ENCODE measurements at places on chromosomes 12 and 14.

GRCh38 chr12:78181544-78182162, 351.0 kb downstream of the NAV3 start:
- H3K27ac ChIP-seq: no peak overlapping the region
- no peaks in the 10 kb centered on the region for H3K36me3 ChIP-seq
- peaks cover 2% of the 10 kb centered on the region for H3K4me1 ChIP-seq
- no peak for DNase-seq

DNA sequence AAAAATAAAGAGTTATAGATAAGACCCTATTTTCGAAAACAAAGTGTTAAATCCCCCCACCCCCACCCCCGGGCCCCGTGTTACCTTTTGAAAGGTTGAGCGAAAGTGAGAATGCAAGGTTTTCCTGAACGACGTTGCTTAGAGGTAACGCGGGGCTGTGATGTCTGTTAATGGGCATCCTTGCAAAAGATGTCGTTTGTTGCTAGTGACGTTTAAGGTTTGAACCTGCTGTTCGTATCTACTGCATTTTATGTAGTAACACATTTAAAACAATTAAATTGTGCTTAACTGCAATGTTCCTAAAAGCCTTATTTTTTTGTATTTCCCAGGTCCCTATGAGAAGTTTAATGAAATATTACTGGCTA, 1.2 kb downstream of the CPSF6 start:
- DNase-seq: peak; percentile 26
- peaks cover 35% of the 10 kb centered on the region for H3K36me3 ChIP-seq
- peaks cover 41% of the 10 kb centered on the region for H3K4me1 ChIP-seq
- no peaks in the 10 kb centered on the region for H3K27me3 ChIP-seq

DNA sequence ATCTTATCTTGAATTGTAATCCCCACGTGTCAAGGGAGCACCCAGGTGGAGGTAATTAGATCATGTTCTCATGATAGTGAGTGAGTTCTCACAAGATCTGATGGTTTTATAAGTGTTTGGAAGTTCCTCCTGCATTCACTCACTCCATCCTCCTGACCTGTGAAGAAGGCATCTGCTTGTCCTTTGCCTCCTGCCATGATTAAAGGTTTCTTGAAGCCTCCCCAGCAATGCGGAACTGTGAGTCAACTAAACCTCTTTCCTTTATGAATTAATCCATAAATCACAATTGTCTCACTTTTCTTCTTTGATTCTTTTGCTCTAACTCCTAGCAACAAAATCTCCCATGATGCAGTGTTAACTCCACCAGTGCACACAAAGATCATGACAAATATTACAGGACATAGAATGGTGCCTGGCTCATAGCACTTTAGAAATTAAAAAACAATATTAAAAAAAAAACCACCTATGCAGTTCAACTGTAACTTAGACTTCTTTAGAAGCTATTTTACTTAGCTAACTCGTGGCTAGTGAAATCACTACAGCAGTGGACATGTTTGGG, 37.6 kb upstream of the MGAT4C start:
- no peaks in the 10 kb centered on the region for H3K36me3 ChIP-seq
- H3K27ac ChIP-seq: no peak overlapping the region
- H3K4me3 ChIP-seq: no peak overlapping the region
- H3K4me1 ChIP-seq: no peaks in the 10 kb centered on the region
- DNase-seq: no peak
- H3K27me3 ChIP-seq: no peaks in the 10 kb centered on the region

DNA sequence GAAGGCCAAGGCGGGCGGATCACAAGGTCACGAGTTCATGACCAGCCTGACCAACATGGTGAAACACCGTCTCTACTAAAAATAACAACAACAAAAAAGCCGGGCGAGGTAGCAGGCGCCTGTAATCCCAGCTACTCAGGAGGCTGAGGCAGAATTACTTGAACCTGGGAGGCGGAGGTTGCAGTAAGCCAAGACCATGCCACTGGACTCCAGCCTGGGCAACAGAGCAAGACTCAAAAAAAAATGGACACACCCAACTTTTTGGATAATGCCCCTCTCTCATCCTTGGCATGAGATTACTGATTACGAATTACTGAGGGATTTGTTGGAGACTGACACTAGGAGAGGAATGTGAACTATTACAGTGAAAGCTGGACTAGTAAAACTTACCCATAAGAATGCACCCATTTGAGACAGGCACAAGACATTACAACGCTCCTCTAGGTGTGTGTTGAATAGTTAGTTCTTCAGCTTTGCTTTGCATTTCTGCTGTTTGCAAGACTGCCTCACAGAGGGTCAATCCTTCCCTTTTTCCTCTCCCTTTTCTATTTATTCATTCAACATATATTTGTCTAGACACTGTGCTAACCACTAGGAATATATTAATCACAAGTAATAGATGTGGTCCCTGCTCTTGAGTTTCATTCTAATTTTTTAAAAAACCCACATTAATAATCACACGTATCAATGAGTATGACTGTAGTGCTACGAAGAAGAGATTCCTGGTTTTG, 46.0 kb upstream of the OR5AU1 start:
- no peak overlapping the region for H3K4me3 ChIP-seq
- no peaks in the 10 kb centered on the region for H3K27me3 ChIP-seq
- peak overlapping the region; percentile 3 for H3K27ac ChIP-seq
- H3K4me1 ChIP-seq: peaks cover 7% of the 10 kb centered on the region
- no peak for DNase-seq

DNA sequence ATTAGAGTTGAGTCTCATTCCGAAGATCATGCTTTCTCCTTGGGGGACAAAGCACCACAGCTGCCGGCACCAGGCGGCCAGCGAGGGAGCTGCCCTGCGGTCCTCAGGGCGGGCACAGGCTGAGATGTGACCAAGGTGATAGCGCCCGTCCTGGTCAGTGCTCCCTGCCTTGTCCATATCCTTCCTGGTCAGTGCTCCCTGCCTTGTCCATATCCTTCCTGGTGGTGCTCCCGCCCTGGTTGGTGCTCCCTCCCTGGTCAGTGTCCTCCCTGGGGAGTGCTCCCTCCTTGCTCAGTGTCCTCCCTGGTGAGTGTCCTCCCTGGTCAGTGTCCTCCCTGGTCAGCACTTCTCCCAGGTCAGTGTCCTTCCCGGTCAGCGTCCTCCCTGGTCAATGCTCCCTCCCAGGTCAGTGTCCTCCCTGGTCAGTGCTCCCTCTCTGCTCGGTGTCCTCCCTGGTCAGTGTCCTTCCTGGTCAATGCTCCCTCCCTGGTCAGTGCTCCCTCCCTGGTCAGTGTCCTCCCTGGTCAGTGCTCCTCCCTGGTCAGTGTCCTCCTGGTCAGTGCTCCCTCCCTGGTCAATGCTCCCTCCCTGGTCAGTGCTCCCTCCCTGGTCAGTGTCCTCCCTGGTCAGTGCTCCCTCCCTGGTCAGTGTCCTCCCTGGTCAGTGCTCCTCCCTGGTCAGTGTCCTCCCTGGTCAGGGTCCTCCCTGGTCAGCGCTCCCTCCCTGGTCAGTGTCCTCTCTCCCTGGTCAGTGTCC, 92.2 kb downstream of the ADGRD1 start:
- no peaks in the 10 kb centered on the region for H3K27me3 ChIP-seq
- no peaks in the 10 kb centered on the region for H3K4me1 ChIP-seq
- H3K36me3 ChIP-seq: no peaks in the 10 kb centered on the region
- H3K4me3 ChIP-seq: no peak overlapping the region

DNA sequence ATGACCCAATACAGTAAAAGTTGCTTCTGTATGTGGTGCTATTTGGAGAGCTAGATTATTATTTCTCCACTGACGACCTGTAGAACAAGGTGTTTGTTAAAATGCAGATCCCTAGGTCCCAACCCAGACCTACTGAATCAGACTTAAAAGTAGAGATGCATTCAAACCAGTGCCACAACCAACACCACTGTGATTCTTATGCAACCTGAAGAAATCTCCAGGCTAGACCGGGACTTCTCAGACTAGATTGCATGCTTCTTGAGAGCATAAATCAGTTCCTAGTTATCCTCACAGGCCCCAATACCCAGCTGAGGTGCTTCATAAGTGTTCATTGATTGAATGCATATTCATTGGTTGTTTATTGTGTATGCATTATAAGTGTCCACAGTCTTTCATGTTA, 78.2 kb downstream of the SPTSSA start:
- no peak overlapping the region for H3K27ac ChIP-seq
- no peaks in the 10 kb centered on the region for H3K4me1 ChIP-seq
- no peak overlapping the region for H3K4me3 ChIP-seq
- no peaks in the 10 kb centered on the region for H3K36me3 ChIP-seq
- DNase-seq: no peak
- H3K27me3 ChIP-seq: no peaks in the 10 kb centered on the region

DNA sequence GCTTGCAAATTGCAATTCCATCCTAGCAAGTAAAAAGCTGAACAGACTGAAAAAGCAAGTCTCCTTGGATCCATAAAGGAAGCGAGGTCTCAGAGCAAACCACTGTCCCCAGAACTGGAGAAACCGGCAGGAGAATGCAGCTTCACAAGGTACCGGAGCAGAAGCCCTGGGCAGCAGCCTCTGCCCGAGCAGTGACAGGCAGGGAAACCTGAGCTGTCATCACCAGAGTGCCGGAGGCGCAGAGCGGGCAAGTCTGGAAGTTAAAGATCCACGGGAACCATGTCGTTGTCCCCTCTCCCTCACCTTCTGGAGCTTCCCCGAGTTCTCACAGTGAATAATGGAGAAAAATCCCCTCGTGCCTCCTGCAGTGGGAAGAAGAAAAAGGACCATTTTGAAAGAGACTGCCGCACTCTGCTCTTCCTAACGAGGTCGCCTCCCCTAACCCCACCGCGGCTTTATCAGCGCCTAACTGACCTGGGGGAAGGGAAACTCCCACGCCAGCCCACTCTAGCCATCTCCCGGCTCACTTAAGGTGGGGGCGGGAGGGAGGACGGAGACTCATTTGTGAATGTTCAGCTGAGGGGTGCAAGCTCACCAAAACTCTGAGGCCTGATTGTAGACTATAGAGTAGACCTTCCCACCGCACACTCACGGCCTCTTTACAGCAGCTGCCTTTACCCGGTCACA, 27.8 kb downstream of the FBXL14 start:
- peaks cover 19% of the 10 kb centered on the region for H3K27me3 ChIP-seq
- H3K36me3 ChIP-seq: no peaks in the 10 kb centered on the region
- no peaks in the 10 kb centered on the region for H3K4me1 ChIP-seq
- H3K4me3 ChIP-seq: no peak overlapping the region

- no peak overlapping the region for H3K27ac ChIP-seq
- H3K36me3 ChIP-seq: no peaks in the 10 kb centered on the region
- no peaks in the 10 kb centered on the region for H3K27me3 ChIP-seq
- H3K4me1 ChIP-seq: no peaks in the 10 kb centered on the region
- DNase-seq: no peak
- no peak overlapping the region for H3K4me3 ChIP-seq
These were observed 538.7 kb upstream of the TMEM132C start for GRCh38 chr12:127728285-127728684.
